NCI-H226 (cell line): ENCODE measurements at places on chromosomes 7 and 10.

- no peak for DNase-seq
These were observed 116.2 kb downstream of the CAMK1D start for GRCh38 chr10:12465385-12466136.

DNA sequence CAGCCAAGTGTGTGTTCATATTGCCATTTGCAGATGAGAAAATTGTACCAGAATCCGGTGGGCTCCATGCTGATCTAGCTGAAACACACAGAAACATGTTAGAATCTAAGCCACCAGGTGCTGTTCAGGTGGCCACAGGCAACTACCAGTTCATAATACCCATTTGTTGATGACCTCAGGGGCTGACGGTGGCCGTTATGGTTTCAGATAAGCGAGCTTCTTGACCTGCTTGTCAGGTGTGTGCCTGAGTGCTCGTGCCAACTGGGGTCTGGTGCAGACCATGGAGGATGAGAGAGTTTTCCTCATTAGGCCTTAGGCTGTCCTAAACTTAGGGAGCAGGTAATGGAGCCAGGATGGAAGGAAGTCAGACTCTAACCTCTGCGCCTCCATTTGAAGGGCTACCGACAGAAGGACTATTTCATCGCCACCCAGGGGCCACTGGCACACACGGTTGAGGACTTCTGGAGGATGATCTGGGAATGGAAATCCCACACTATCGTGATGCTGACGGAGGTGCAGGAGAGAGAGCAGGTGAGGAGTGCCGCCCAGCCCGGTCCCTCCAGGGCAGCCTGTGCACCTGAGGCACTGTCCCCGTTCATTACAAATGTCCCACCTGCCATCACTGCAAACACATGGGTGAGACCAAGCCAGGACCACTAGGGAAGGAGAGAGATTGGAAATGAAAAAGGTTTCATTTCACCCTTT is 53.1 kb downstream of the MKI67 start:
- DNase-seq = no peak

DNA sequence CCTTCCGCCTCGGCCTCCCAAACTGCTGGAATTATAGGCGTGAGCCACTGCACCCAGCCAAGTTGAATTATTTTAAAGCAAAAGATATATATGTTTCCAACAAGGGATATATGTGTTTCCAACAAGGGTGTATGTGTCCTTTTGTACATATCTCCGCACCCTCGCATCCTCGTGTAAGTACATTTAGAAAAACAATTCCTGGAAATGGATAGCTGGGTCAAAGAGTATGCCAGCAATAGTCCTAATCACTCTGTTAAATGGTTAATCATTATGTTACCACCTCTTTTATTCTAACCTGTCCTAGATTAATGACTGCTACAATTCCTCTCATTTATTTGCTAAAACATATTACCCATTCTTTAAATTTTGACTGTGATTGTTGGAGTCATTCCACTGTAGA is 28.0 kb downstream of the OR9A2 start:
- no peak for DNase-seq

- no peak for DNase-seq
These were observed 144.9 kb upstream of the MAGI2 start for GRCh38 chr7:79598351-79598750.

- no peak for DNase-seq
These were observed 258.2 kb upstream of the SORCS1 start for GRCh38 chr10:107422681-107423080.

- DNase-seq = no peak
These were observed 78.3 kb downstream of the SNX10 start for GRCh38 chr7:26370011-26370410.

DNA sequence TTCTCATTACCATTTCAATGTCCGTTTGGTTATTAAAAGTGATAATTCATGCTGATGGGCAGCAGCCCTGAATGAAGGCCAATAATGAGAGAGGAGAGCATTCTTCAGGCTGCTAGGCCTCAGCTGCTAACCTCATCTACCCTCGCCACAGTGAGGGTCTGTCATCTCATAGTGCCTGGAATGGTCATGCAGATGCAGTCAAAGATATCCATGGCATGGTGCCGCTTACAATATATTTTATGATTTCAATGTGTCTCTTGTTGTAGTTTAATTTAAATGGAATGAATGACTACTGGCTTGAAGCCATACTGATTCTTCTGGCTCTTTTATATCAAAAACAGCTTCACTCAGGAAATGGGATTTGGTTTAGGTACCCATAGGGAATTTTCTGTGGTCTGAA is 126.9 kb downstream of the SLC16A9 start:
- DNase-seq = no peak

GRCh38 chr7:116224492-116225098 is 14.3 kb downstream of the TES start:
- DNase-seq = no peak

DNA sequence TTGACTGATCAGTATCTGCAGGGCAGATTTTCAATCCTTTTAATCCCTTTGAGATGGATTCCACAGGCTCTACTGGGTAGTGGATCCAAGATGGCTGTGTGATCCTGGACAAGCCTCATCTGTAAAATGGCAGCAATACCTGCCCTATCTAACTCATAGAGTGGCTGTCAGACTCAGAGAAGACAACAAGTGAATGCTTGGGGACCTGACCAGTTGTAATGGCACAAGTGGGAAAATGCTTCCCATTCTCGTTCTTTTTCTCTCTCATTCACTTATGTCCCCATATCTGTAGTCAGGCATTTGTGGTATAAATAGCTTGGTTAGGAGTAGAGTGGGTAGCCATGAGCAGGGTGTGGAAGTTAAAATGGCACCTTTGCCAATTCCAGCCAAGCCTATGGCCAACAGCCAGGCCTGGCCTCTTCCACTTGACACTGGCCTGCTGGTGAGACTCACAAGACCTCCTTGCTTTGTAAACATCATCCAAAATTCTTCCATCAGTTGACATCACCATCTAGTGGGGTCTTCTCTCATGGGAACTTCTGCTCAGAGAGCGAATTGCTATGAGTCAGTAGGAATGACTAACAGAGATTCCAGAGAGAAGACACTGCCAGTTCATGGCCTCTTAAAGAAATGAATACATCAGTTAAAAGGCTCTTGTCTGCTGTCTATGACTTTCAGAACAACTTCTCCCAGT is 150.1 kb downstream of the PLPP4 start:
- peak; percentile 59 for DNase-seq

GRCh38 chr7:4809091-4809591 is 33.7 kb downstream of the AP5Z1 start:
- DNase-seq = no peak

- DNase-seq = no peak
These were observed 68.6 kb downstream of the C7orf25 start for GRCh38 chr7:42843205-42843800.

GRCh38 chr7:102942181-102942866 is 29.5 kb downstream of the LRRC17 start:
- DNase-seq = no peak

GRCh38 chr10:128466831-128467371 is 340.7 kb upstream of the MKI67 start:
- no peak for DNase-seq

- DNase-seq = no peak
These were observed 234.7 kb downstream of the GFRA1 start for GRCh38 chr10:116038259-116038658.

DNA sequence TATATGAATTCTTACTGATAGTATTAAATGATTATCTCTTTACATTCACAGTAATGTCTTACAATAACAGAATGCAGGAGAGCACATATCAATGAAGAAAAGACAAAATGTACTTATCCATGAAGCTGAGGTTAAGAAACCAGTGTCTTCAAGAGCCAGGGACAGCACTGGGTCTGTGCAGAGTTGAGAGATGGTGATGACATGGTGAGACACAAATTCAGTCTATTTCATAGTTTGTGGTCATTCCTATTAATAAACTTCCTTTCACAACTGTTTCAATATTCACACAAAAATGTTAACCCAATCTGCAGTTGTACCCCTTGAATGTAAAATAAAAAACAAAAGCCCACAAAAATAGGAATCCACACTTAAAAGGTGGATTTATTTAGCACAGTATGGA is 5.3 kb upstream of the MAGI2 start:
- DNase-seq = no peak

GRCh38 chr7:14507617-14508016 is 394.9 kb downstream of the DGKB start:
- DNase-seq = peak; percentile 95

GRCh38 chr7:20835111-20835750 is 48.5 kb upstream of the SP8 start:
- DNase-seq = no peak

GRCh38 chr7:137484326-137484725 is 140.8 kb upstream of the PTN start:
- DNase-seq = no peak
